ENCODE measurements at places on chromosomes 1 and 21.
A peak's percentile ranks its signal among the peaks of the same experiment; 100 is the strongest.

DNA sequence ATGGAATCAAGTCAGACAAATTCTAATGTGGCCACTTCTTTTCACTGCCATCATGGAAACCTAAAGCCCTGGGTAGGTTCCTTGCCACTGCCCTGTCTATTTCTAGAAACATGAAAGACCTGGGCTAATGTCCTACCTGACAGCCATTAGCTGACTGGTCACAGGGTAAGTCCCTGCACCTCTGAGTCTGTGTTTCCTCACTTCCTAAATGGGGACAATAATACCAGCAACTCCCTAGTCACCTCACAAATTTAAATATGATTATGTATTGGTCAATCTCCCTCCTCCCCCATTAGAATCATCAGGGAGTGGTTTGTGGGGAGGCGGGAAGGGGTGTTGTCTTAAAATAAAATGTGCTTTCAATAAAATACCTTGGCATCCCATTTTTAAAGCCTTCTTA lies 2.2 kb downstream of the CREG1 start:
- no peak for DNase-seq

DNA sequence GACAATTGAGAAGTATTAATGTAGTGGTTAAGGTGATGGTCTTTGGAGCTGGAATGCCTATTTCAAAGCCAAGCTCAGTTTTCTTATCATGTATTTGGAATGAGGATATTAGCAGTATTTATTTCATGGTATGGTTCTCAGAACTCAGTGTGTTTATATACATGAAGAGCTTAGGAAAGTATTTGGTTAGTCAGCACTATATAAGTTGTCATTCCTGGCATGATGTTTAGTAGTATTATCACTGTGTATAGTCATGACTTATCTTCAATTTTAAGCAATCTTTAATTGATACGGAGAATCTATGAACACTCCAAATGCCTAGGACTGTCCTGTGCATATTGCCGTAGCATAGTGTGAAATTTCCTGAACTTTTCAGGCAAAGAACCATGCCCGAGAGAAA lies 501.9 kb upstream of the USP24 start:
- no peak for DNase-seq

GRCh38 chr1:55541296-55541695 lies 326.1 kb upstream of the USP24 start:
- no peak for DNase-seq

GRCh38 chr1:29017235-29017634 lies 102.9 kb downstream of the EPB41 start:
- DNase-seq: no peak

DNA sequence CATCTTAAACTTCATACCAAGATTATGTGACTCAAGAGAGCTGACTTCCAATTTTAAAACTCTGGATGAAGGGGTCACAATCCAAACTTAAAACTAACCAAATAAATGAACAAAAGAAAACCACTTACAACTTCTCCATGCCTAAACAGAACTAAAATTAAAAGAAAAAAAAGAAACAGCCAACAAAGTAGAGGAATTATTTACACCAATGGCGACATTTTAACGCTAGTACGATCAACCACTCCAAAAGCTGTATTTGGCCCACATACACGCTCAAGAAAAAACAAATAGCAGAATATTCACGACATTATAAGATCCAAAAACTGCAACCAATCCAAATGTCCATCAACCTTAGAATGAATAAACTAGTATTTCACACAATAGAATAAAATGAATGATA lies 42.4 kb downstream of the ENAH start:
- DNase-seq: no peak

- peak; percentile 47 for DNase-seq
Measured at GRCh38 chr21:45590246-45590725, 48.0 kb upstream of the SLC19A1 start.

- no peak for DNase-seq
Measured at GRCh38 chr1:94595658-94596057, 54.1 kb upstream of the F3 start.

- no peak for DNase-seq
Measured at GRCh38 chr1:14740016-14740415, 141.5 kb downstream of the KAZN start.

GRCh38 chr1:180947499-180947885 lies 34.8 kb downstream of the KIAA1614 start:
- no peak for DNase-seq

- no peak for DNase-seq
Measured at GRCh38 chr21:33781121-33781520, 134.5 kb downstream of the ATP5PO start.

DNA sequence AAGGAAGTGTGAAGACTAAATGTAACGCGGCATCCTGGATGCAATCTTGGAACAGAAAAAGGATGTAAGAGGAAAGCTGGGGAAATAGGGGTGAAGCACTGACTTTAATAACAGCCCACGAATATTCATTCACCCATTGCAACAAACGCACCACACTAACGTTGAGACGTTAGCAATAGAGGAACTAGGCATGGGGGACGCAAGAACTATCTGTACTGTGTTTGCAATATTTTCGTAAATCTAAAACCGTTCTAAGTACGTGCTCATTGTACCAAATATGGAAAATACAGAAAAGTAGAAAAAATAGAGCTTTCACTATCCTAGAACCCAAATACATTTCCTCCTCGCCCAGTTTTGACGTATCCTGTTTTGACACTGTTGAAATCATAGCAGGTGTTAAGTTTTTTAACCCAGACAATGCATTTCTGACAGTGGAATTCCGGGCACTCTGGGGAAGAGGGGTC lies 3.9 kb downstream of the LAPTM5 start:
- DNase-seq: no peak

- DNase-seq: no peak
Measured at GRCh38 chr1:2358651-2359640, 32.4 kb downstream of the MORN1 start.

GRCh38 chr1:53512807-53513755 lies 53.9 kb downstream of the DMRTB1 start:
- no peak for DNase-seq

DNA sequence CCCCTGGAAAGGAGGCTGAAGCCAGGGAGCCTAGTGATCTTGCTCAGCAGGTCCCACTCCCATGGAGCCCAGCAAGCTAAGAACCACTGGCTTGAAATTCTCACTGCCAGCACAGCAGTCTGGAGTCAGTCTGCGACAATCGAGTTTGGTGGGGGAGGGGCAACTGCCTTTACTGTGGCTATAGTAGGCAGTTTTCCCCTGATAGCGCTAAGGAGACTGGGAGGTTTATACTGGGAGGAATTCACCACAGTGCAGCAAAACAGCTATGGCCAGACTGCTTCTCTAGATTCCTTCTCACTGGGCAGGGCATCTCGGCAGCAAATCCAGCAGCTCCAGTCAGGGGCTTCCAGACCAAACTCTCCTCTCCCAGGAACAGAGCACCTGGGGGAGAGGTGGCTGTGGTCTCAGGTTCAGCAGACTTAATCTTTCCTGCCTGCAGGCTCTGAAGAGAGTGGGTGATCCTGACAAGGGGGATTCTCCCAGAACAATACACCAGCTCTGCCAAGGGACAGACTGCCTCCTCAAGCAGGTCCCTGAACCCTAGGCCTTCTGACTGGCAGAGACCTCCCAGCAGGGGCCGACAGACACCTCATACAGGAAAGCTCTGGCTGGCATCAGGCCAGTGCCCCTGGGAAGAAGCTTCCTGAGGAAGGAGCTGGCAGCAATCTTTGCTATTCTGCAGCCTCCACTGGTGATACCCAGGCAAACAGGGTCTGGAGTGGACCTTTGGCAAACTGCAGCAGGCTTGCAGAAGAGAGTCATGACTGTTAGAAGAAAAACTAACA lies 548.5 kb upstream of the NEGR1 start:
- no peak for DNase-seq

DNA sequence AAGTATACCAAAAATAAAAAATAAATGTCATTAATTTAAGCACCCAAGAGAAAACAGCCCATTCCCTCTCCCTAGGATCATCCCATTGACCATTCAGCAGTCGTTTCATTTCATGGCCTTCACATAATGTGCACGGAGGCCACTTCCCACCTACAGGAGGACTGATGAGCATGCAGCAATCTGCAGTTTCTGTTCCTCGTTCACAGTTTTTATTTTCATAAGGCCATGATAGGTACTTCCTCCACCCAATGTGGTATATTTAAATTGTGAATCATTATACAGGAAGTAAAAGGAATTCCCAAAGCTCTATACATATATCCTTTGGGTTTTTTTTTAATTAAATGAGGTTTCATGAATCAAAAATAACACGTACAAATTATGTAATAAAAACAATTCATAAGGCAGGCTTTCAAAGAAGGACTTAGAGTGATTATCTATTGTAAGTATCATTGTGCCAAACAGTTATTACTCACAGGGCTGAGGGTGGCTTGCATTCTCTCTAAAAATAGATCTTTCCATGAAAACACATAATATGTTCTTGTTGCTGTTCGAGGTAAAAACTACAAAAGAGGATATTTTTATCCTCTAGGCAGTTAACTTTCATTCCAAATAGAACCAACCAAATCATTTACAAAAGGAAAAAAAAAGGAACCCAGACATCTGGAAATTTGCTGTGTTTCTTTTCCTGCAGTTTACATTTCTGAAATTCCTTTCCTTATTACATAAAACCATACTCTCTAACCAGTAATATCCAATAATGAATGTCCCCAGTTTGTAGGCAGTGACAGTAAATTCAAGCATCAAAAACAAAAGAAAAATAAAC lies 27.5 kb upstream of the SLC44A3 start:
- DNase-seq: no peak
